Esophagus squamous epithelium (tissue), 5 donors: ENCODE measurements at places on chromosomes 4 and X. TPM values are rescaled to one million over a fixed set of nuclear protein-coding genes. Genes with fewer than 3 reads are reported as not detected.

The IL9R gene
- not detected for total RNA-seq

The FAT4 gene
- total RNA-seq = 3.8 TPM

The CLTRN gene
- not detected for total RNA-seq

The MAMLD1 gene
- total RNA-seq = 1.4 TPM

The MAGEC1 gene
- total RNA-seq = not detected

The YTHDC1 gene
- 46.7 TPM for total RNA-seq

The SMR3B gene
- not detected for total RNA-seq

The PAGE2 gene
- total RNA-seq = not detected

The CASP6 gene
- total RNA-seq = 18.8 TPM

The ABCG2 gene
- 2.6 TPM for total RNA-seq

The SMPX gene
- total RNA-seq = not detected

- DNase-seq = no peak
Measured at GRCh38 chrX:110691446-110691845, 104.2 kb downstream of the CHRDL1 start.

DNA sequence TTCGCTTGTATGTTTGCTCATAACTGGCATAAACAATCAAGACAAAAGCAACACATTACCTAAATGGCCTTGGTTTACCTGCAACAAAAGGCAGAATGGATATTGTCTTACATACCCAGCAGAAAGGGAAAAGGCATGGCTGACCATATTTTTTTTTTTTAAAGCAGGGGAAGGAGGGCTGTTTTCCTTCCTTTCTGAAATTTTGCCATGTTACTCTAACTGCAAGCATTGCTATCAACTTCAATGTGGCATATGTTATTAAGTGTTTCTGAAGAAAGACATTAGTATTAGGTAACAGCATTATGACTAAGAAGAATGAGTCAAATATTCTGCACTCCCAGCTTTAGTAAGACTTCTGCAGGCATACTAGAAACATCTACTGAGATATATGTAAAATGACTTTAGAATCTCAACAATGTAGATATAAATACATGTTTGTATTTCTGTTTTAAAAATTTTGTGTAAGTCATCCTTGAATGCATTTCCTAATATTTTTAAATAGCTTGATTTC lies 512.6 kb upstream of the FAM241A start:
- no peak for DNase-seq

- no peak for DNase-seq
Measured at GRCh38 chr4:122512430-122512829, 55.9 kb upstream of the IL2 start.

GRCh38 chr4:133385161-133385954 lies 236.3 kb downstream of the PCDH10 start:
- DNase-seq = no peak

GRCh38 chrX:39835776-39836175 lies 262.0 kb downstream of the BCOR start:
- no peak for DNase-seq

- DNase-seq = no peak
Measured at GRCh38 chr4:1556541-1557220, 127.4 kb downstream of the FAM53A start.

DNA sequence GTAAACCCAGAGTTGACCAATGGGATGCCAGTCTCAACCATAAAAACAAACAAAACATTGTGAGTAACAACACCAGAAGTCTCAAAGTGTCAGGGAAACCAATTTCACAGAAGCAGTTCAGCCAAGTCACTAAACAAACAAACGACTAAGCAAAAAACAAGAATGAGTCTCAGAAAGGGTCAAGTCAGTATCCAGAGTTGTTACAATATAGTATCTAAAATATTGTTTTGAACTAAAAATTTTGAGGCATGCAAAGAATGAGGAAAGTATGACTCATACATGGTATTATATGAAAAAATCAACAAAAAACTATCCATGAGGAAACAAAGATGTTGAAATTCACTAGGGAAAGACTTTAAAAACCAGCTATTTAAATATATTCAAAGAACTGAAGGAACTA lies 70.6 kb downstream of the AR start:
- no peak for DNase-seq

- no peak for DNase-seq
Measured at GRCh38 chr4:175562111-175562510, 250.0 kb downstream of the GPM6A start.

DNA sequence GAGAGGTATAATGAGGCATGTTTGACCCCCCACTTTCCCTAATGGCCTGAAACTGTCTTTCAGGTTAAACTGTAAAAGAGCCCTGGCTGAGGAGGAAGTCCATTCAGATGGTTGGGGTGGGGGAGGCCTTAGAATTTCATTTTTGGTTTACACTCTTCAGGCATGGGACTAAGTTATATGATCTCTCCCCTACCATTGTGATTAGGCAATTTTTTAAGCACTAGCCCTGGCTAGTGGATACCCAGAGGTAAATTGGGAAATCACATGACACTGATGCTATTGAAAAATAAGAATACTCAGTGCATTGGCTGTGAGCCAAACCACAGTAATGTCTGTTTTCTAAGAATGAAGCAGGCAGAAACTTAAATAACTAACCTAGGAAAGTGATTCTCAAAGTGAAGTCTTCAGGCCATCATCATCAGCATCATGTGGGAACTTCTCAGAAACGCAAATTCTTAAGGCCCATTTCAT lies 149.7 kb downstream of the RRAGB start:
- no peak for DNase-seq

GRCh38 chr4:160350944-160351343 lies 1248.1 kb downstream of the RAPGEF2 start:
- no peak for DNase-seq

GRCh38 chr4:148445860-148446330 lies 3.7 kb upstream of the NR3C2 start:
- no peak for DNase-seq

GRCh38 chrX:98637451-98637850 lies 1753.7 kb downstream of the RPA4 start:
- DNase-seq = no peak

DNA sequence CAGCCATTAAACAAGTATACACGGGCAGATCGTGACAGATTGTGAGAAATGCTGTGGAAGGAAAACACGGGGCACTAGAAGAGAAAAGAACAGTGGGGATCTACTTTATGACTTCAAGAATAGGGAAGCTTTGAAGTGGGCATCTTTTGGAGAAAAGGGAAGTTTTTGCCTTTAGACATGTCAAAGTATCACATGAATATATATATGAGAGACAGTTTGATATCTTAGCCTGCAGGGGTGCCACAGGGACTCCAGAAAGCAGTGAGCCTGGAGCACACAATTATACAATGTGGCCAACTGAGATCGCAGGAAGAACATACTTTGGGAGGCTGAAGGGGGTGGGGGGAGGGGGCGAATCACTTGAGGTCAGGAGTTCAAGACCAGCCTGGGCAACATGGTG lies 35.7 kb downstream of the RELL1 start:
- DNase-seq = no peak

GRCh38 chr4:81523672-81524327 lies 52.1 kb upstream of the RASGEF1B start:
- no peak for DNase-seq

DNA sequence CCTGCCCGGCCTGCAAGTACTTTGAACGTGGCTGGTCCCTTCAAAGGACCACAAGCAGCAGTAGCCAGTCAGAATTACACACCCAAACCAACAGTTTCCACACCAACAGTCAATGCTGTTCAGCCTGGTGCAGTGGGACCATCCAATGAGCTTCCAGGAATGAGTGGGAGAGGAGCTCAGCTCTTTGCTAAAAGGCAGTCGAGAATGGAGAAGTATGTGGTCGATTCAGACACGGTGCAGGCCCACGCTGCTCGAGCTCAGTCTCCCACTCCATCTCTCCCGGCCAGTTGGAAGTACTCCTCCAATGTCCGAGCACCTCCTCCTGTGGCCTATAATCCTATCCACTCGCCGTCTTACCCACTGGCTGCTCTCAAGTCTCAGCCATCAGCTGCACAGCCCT lies 104.4 kb upstream of the MYOZ2 start:
- DNase-seq = no peak

- peak; percentile 21 for DNase-seq
Measured at GRCh38 chr4:77193511-77194102, 36.6 kb downstream of the CCNG2 start.

- DNase-seq = no peak
Measured at GRCh38 chr4:97123573-97123972, 1019.7 kb downstream of the STPG2 start.

GRCh38 chrX:37378830-37379229 lies 29.7 kb downstream of the PRRG1 start:
- no peak for DNase-seq

DNA sequence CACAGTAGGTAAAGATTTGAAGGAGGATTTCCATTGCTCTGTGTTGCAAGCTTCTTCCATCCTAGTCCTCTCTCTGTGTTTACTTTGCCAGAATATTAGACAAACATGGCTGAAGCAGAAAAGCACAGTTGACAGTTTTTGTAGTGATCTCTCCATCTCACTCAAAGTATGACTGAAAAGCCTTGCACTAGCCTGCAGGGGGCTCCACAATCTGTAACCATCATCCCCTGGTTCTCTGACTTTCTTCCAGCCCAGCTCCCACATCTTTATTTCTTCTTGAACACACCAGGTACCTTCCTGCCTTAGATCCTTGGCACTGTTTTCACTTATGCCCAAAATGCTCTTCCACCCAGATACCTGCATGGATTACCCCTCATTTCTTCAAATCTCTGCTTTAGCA lies 34.1 kb upstream of the HHIP start:
- no peak for DNase-seq

GRCh38 chr4:137266511-137266910 lies 265.8 kb downstream of the PCDH18 start:
- DNase-seq = no peak

DNA sequence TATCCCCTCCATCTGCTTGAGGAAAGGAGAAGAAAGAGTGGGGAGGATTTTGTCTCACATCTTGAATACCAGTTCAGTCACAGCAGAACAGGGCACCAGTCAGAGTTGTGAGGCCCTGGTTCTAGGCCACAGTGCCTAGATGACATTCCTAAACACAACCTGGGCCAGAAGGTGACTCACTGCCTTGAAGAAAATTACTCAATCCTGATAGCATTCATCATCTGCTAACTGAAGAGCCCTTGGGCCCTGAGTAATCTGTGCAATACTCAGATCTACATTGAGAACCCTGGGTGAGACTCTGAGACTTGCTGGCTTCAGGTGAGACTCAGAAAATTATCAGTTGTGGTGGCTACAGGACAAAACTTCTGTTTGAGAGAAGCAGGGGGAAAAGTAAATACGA lies 20.5 kb upstream of the PRR32 start:
- no peak for DNase-seq

DNA sequence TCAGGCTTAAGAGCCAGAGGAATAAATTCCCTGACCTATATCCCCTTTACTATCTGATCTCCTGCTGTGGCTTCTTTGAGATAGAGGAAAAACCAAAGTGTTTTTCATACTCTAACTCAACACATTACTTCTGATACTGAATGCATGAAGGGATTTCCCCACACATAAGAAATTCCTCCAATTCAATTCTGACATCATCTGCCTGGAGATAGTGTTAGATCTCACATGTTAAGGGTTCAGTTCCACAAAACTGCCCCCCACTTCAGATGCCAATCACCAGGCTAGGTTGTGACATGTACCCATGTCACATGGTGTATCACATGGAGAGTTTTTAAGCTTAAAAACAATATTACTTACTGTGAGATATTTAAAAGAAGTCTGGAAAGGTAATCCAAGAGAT lies 46.8 kb downstream of the GSTCD start:
- DNase-seq = no peak

DNA sequence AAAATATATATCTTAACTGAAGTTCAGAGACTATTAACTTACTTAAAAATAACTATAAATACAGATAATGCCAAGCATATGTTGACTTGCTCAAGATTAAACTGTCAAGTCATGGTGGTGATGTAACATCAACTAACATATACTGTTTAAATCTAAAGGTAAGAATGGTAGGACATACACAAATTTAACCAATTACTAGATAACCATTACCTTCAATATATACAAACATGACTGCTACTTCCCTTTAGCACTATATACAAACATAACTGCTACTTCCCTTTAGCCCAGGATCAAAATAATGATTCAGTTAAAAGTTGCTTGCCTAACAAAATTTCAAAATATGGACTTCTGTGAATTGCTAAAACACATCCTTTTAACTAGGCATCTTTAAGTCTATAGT lies 14.9 kb downstream of the HNRNPD start:
- DNase-seq = no peak

DNA sequence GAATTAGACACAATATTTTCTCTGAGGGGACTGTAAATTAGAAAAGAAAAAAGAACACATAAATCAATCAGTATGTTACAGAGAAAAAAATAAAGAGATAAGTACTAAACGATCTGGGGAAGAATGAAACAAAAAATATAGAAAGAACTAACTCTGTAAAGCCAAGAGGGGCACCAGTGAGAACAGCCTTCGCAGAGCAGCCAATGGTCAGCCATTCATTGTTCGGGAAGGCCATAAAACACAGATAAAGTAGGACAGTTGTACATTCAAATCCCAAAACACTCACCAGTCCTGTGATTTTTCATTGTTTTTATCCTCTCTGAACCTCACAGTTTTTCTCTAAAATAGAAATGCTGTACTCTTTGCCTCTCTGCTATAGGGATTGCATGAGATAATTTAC lies 127.9 kb downstream of the NEK1 start:
- DNase-seq = no peak

GRCh38 chrX:37755025-37755424 lies 24.8 kb upstream of the CYBB start:
- no peak for DNase-seq

DNA sequence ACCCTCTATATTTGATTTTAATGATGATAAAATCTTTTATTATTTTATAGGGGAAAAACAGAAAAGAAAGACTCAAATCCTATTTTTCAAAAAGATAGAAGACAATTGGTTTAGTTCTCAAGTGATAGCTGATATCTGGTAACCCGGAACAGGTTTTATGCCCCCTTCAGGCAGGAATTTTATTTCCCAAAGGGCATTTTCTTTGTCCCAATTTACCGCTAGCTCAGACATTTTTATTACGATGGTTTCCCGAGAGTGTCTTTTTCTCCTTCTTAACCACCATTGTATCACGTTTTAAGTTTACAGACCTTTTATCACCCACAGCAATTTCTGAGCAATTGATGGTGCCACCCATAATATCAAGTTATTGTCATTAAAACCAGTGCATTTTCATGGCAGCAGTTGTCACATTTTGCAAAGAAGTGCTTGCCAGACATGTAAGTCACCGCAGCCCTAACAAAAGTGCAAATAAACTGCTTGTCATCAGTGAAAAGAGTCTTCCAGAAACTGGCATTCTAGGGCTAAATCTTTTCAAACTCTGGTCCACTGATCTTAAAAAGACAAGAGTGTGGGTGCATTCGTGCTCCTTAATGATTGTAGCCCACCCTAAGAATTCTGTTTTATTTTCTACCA lies 204.8 kb upstream of the VCX start:
- DNase-seq = no peak

- no peak for DNase-seq
Measured at GRCh38 chr4:71732706-71733105, 51.2 kb downstream of the GC start.

DNA sequence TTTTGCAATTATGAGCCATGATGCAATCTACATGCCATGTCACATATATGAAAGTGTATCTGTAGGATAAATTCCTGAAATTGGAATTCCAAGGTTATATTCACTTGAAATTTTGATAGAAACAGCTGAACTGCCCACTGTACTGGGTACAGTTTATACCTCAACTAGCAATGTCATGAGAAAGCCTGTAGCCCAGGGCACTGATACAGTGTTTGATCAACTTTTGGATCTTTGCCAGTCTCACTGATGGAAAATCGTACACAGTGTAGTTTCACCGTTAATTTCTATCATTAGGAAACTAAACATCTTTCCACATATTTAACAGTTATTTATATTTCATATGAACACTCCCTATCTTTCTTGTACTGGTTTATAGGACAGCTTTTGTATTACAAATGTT lies 34.2 kb downstream of the TAPT1 start:
- no peak for DNase-seq
